HTR-8/SVneo (cell line): ENCODE measurements at places on chromosomes 3 and 15.

DNA sequence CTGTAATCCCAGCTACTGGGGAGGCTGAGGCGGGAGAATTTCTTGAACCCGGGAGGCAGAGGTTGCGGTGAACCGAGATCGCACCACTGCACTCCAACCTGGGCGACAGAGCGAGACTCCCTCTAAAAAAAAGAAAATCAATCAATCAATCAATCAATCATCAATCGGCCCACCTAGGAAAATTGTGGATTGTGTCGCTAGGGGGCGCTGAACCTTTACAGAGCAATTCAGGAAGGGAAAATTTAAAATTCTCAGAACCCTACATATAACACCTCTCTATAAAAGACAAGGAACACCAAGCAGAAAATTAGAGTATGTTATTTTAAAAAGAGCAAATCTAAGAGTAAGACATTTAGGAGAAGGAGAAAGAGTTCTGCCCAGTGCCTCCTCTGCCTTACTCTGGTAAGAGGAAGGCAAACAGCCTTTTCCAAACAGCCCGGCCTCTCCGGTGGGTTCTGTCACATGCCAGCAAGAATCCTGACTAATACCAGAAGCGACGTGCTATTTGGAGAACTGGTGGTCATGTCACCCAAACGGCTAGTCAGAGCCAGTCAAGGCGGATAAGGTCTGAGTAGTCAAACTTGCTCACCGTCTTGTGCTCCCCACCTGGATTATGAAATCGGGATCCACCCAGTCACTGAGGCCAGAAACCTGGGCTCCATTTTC, 22.3 kb upstream of the SMCO1 start:
- DNase-seq: peak; percentile 14

DNA sequence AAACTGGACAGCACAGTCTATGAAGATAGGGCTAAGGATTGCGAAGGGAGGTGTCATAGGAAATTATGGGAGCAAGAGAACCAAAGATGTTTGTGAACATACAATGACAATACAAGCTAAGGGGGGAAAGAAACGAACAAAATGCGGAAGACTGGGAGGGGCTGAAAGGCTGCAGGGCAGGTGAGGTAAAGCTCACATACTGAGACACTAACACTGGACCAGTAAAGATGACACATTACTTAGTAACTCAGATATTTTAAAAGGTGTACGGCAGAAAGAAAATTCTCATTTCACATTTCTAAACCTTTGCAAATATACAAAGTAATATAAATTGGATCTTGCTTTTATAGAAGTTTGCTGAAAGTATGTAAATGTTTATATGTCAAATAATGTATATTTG, 10.1 kb downstream of the CLDND1 start:
- no peak for DNase-seq

DNA sequence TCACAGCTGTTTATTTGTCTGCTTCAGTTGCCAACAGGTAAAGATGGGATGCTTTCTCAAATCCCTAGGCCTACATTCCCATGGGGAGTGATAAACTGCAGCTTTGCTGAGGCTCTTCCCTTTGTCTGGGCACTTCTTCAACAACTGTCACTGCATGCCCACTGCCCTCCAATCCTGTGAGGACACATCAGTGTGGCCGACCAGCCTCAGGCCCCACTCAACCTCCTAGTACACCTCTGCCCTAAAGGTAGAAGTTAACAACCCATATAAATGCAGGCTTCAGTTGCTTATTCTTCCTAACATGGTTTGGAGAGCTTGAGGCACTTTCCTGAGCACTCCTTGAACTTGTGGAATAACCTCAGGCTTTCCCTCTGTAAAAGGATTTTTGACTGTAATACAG, 49.6 kb downstream of the ROPN1B start:
- no peak for DNase-seq

DNA sequence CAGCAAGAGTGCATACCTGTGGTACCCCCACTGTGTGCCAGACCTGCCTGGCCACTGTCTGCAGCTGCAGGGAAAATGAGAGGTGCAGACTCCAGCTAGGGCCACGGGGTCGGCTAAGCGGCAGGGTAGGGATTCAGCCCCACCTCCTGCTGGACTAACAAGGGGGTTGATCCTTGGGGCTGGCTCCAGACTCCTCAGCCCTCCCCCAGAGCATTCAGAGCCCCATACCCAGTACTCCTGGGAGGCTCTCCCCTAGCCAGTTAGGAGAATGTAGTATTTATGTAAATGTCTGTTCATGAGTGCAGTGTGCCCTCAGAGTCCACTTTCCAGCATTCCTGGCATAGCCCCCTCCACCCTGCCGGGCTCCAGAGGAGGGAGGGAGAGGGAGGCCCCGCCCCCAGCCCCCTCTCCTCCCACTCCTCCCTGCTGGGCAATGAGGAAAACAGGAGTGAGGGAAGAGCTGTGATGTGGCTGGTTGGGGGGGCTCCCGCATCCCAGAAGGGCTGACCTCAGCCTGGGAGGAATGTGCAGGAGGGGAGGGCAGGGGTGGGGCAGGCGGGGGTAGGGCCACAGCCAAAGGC, 4.5 kb upstream of the SEMA3B start:
- DNase-seq: peak; percentile 93
